ENCODE measurements at places on chromosomes 2 and 18.

DNA sequence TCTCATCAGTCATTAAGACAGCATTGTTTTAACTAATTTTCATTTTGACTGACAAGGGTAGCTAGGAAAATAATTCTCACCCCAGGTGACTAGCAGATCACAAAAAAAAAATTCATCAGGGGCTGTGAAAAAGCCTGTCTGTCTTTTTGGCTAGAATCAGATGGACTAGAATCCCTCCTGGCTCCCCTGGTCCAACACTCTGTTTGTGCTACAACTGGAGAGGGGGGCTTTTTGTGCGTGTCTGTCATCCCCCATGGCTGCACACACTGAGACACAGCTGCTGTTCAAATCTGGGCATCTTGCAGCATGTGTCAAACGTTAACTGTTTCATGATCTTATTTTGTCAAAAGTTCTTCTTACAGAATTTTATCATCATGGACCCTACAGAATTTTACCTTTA is 51.2 kb downstream of the KIAA2012 start:
- no peak for DNase-seq

GRCh38 chr2:70029814-70030409 is 57.4 kb upstream of the PCBP1 start:
- peak; percentile 57 for DNase-seq

DNA sequence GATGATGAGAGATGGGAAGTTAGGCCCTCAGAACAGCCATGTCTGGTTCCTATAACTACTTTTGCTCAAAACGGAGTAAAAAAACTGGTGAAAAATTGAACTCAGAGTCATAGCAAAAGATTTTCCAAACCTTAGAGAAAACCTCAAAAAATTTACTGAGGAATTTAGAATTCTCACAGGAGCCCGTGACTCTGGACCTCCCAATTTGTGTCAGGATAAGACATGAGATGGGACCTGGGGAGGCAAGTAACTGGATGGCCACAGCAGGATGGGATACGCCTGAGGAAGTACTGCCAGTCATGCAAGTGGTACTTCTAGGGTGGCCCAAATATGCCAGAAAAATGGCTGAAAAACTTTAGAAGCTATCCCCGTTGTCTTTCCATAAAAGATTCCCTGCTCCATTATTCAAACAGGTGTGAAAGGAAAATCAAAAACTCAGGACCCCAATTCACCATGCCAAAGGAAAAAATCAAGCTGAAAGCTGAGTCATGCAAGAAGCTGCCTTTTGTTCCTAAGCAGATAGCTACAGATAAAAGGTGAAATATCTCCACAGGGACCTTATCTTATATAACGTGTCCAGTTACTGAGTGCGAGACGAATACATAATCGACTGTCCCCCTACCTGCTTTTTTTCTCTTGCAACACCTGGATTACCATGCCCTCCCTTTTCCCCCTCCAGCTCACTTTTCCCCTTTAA is 34.1 kb upstream of the LIPG start:
- DNase-seq: no peak

- no peak for DNase-seq
Measured at GRCh38 chr18:22267697-22268096, 98.3 kb downstream of the GATA6 start.

GRCh38 chr2:225272173-225272572 is 127.3 kb upstream of the NYAP2 start:
- no peak for DNase-seq

DNA sequence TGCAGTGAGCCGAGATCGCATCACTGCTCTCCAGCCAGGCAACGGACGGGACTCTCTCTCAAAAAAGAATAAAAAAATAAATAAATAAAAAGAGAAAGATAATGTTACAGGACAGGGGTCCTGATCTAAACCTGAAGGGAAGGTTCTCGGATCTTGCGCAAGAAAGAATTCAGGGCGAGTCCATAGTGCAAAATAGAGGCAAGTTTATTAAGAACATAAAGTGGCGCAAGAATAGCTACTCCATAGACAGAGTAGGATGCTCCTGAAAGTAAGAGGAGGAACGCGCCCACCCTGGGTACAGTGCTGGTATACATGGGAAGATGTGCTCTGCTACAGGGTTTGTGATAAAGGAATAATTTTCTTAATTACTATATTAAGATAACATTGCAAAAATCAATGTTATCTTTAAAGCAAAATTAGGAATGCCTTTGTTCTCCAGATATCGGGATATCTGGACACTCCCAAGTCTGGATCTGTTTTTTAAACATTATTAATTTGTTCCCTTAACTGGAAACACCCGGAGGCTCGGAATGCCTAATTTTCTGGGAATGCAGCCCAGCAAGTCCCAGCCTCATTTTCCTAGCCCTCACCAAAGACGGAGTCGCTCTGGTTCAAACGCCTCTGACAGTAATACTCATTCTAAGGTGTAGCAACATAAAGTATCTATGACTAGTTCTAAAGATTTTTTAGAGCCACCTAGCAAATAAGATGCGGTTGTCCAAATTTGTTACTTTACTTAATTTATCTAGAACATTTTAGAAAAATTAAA is 38.8 kb downstream of the ACSL3 start:
- DNase-seq: no peak

DNA sequence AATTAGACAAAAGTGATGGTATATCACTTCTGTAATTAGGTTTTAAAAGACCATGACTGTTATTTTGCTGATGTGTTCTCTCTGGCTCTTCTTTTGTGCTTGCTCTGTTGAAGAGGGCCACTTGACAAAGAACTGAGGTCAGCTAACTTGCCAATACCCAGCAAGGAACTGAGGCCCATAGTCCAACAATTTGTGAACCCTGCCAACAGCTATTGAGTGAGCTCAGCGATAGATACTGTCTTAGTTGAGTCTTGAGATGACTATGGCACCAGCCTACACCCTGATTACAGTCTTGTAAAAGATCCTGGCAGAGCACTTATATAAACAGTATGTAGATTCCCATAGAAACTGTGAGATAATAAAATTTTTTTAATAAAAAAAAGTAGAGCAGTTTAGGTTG is 103.0 kb downstream of the BMPR2 start:
- DNase-seq: no peak

- DNase-seq: peak; percentile 50
Measured at GRCh38 chr2:224357098-224357901, 44.6 kb downstream of the FAM124B start.

GRCh38 chr2:109555346-109555900 is 58.3 kb downstream of the SEPTIN10 start:
- DNase-seq: no peak

DNA sequence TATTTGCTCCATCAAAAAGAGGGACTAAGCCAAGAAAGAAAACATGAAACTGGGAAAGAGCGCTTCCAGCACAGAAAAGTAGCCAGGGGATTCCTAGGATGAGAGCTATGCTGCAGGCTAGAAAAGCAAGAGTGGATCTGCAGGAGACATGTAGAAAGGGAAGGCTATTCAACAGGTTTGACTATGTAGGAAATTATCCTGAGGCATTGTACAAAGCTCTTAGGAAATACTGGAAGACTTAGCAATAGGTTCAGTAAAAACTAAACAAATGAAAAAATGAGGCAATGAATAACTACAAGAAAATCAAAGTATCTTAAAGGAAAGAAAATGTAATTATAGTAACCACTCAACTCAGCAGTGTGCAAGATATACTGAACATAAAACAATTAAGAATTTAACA is 229.5 kb upstream of the FBXO11 start:
- no peak for DNase-seq

DNA sequence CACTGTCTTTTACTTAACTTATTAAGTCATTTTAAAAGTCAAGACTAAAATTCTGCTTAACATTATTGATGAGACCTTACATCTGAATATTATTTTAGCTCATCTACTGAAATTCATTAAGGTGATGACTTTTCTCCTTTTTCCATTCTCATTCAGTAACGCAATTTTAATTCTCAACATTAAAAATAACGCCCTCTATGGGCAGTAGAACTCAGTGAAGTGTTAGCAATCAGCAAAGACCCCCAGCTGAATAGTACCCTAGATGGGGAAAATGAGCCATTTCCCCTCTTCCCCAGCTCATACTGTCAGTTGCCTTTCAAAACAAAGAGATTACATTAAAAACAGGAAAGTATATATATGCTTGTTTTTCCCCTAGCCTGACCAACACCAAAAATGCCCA is 203.3 kb downstream of the NR4A2 start:
- no peak for DNase-seq

GRCh38 chr18:75164479-75164878 is 44.5 kb downstream of the PTGR3 start:
- DNase-seq: no peak

GRCh38 chr2:28630341-28630740 is 121.3 kb upstream of the PPP1CB start:
- no peak for DNase-seq

DNA sequence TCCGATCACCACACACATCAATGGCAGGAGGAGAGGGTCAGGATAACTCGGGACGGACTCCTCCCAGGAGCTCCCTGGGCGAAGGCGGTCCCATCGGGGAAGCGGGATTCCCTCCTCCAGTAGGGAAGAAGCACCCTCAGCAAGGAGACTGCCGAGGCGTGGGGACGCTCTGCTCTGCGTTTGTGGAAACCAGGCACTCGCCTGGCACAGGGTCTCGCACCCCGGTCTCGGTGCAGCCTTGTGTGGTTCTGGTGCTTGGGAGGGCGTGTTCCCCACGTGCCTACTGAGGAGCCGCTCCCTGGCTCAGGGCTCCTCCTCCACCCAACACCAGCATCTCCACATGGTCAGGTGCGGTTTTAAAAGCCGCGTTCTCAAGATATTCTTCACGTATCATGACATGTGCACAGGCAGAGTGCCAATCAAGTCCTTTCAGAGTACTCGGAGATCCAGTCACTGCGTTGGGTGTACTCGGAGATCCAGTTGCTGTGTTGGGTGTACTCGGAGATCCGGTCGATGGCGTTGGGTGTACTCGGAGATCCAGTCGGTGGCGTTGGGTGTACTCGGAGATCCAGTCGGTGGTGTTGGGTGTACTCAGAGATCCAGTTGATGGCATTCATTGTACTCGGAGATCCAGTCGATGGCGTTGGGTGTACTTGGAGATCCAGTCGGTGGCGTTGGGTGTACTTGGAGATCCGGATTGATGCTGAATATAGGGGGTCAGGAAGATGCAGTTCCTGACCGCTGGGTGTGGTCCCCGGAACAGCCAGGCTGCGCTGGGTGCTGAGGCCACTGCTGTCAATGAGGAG is 117.5 kb downstream of the RTP5 start:
- no peak for DNase-seq

GRCh38 chr18:39205565-39206195 is 1640.1 kb upstream of the CELF4 start:
- DNase-seq: no peak

GRCh38 chr2:45605116-45605515 is 6.0 kb downstream of the SRBD1 start:
- peak; percentile 12 for DNase-seq

All from fibroblast of skin of abdomen (primary cell).